CD8-positive, alpha-beta T cell (primary cell): ENCODE measurements at places on chromosomes 5 and 9. TPM values are rescaled to one million over a fixed set of nuclear protein-coding genes. Genes with fewer than 3 reads are reported as not detected.
A peak's percentile ranks its signal among the peaks of the same experiment; 100 is the strongest.

The EXD3 gene
- 9.1 TPM for total RNA-seq

The KCNV2 gene
- not detected for total RNA-seq

The CCNJL gene
- total RNA-seq, result not detected

DNA sequence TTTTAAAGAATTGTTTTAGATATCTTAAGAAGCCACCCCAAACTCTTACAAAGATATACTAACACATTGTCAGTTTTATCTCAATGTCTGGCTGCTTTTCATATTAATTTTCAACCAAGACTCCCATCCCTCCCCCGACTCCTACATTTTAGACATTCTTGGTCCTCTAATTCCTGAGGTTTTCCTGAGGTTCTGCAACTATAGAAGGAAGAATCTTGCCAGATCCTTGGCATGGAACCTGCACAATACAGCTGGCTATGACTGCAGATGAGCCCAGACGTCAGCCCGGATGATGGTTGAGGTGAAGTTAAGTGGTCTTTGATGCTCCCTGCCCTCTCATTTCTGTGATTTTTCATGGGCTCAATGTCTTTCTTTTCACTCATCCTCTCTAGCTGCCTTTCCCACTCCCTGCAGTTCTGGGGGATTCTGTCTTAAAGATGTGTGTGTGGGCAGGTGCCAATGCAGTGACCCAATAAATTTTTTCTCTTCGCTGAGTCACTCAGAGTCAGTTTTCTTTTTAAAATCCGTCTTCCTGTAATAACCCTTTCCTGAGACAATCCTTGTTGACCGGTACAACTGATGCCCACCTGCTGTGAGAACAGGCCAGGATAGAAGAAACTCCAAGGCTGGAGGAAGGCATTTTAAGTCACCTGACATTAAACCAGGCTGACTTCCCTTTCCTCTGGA lies 237.8 kb upstream of the GAS1 start:
- no peak for DNase-seq

GRCh38 chr9:72695365-72695764 lies 174.0 kb downstream of the TMC1 start:
- DNase-seq, result no peak

- DNase-seq, result no peak
Measured at GRCh38 chr5:149735066-149735465, 5.0 kb downstream of the PPARGC1B start.

- DNase-seq, result no peak
Measured at GRCh38 chr5:124754206-124754927, 7.9 kb upstream of the ZNF608 start.

The IFNA21 gene
- not detected for total RNA-seq

DNA sequence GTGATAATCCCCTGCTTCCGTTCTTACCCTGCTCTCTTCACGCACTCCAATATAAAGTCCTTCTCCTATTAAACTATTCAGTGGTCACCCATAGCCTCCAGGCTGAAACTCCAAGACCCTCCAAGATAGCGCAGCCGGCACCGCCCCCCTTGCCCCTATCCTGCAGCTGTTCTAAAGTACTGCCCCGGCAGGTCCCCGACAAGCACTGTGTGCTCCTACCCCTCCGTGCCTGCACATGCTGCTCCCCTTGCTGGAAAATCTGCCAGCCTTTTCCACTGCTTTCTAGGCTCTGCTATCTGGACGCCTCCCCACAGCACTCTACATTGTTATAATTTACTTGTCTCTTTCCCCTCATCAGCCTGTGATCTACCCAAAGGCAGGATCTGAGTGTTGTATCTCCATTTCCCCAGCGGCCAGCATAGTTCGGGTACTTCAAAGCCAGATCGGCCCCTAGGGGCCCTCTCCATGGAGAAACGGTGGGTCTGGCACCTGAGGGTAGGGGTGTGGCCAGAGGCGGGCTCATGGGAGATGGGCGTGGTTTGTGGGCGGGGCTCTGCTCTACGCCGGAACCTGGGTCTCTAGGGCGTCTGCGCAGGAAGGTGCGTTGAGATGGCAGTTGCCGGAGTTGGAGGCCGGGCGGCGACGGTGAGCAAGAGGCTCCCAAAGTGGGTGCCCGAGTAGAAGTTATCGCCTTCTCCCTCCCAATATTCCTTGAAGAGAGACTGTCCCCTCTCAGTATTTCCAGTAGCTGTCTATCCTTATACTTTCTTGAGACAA lies 83.5 kb upstream of the RUSC2 start:
- peak; percentile 46 for DNase-seq

DNA sequence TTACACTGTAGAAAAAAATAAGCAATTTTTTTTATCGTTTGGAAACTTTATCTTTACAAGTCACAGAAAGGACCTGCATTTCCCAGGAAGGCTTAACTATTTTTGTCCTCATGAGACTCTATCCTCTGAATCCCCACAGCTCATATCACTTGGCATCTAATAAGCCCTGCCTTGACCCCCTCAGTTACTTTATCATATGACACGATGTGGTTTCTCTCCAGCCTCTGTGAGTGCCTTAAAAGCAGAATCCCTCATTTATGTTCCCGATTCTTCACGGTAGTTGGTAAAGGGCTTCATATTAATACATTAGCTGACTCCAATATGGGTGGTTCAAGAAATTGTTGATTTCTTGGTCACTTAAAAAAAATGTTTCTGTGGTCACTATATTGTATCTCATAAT lies 296.6 kb upstream of the GRAMD2B start:
- no peak for DNase-seq

The MLANA gene
- not detected for total RNA-seq

DNA sequence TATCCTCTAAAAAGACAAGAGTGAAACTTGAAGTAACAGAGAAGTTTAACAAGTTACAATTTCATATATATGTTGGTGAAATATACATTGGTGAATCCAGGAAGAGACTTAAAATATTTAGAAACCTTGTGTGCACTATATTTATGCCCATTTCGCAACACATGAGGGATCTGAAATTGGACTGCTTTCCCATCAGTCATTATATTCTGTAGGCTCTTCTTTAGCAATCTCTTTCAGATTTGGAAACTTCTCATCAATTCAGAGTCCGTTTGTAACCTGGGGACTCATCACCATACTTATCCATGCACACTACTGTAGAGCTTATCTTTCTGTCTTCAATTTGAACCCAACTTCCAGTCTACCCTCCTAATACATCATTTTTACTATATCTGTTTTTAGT lies 2.1 kb downstream of the ITGA1 start:
- DNase-seq, result no peak

GRCh38 chr5:100576217-100576751 lies 41.1 kb downstream of the FAM174A start:
- no peak for DNase-seq

DNA sequence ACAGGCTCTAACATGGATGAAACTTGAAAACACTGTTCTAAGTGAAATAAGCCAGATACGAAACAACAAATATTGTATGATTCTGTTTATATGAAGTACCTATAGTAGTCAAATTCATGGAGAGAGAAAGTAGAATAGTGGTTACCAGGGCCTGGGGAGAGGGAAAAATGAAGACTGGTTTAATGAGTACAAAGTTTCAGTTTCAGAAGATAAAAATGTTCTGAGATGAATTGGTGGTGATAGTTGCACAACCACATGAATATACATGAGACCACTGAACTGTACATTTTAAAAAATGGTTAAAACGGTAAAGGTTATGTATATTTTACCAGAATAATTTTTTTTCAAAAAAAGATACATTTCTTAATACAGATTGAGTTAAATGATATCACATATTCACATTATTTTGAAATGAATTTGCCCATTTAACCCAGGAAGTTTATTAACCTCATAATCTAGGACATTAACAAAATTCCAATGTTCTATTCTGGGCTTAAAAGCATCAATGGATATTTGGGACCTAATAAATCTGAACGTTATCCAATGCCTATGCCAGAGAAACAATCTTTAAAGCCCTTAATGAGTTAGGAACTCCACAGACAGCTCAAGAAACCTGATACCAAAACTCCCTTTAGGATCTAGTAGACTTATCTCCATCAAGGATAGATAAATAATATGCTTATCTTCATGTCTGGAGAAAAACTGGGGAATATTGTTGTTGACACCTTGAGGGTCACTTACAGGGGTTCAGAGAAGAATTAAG lies 521.3 kb downstream of the EFNA5 start:
- no peak for DNase-seq

DNA sequence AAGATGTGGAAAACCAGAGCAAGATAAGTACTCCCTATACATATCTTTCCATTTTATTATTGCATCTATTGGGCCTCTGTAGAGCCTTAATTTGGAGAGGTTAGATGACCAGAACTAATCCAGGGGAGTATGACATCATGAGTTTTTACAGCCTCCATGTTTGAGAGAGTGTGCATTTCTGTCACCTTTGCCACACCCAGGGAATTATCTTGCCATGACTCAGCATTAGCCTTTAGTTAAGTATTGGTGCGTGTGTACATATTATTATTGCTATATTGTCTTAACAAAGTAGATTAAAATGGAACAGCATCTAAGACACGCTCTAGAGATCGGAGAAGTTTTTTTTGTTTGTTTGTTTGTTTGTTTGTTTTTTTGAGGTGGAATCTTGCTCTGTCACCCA lies 27.6 kb downstream of the DIMT1 start:
- no peak for DNase-seq

The TAF1L gene
- total RNA-seq, result not detected

DNA sequence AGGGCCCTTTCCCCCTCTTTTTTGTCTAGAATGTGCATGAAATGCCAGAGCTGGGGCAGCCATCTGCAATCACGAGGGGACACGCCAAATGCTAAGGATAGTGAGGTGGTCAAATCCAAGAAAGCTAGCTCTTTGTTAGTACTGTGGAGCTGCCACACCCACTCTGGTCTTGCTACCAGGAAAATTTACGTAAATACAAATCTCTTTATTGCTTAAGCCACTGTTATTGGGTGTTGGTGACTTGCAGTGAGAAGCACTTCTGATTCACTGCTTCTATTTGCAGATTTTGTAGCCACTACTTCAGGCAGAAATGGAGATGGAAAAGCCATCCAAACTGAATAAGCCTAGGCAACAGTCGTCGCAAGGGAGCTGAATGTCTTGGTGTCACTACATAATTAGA lies 25.6 kb upstream of the SUSD1 start:
- DNase-seq, result no peak

- no peak for DNase-seq
Measured at GRCh38 chr9:116656501-116656971, 30.6 kb upstream of the TRIM32 start.

The PCDHB1 gene
- total RNA-seq, result not detected

DNA sequence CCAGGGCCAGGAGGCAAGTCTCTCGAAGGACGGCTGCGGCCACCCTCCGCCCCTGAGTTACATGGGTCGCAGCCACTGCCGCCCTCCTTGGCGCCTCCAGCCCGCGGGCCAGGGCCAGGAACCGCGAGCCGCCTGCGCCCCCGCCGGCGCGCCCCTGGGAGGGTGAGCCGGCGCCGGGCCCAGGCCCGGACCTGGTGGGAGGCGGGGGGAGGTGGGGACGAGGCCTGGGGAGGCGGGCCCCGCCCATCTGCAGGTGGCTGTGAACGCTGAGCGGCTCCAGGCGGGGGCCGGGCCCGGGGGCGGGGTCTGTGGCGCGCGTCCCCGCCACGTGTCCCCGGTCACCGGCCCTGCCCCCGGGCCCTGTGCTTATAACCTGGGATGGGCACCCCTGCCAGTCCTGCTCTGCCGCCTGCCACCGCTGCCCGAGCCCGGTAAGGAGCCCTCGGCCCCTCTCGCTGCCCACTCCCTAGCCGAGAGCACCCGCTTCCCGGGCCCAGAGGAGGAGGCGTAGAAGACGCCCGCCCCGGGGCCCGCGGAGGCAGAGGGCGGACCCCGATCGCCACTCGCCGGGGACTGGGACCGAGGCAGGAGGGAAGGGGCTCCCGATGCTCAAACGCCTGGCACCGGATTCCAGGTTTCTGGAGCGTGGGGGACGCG lies at the start of gene ASS1:
Gene ASS1 (plus strand): TSS at position 397 of the 657 bp plus-strand sequence. CDS start 7,268 bp downstream, outside the sequence.
- peak; percentile 29 for DNase-seq

GRCh38 chr5:95284572-95285408 lies at the start of gene MCTP1:
MCTP1 (minus strand) TSS chr5:95285094.
- DNase-seq, result no peak

The MOB3B gene
- total RNA-seq, result 0.17 TPM

GRCh38 chr5:93058309-93058708 lies 522.7 kb downstream of the NR2F1-AS1 start:
- DNase-seq, result no peak

The WDR36 gene
- total RNA-seq, result 29.5 TPM

The PCDHGA6 gene
- total RNA-seq, result 0.05 TPM

- DNase-seq, result no peak
Measured at GRCh38 chr5:158123595-158123994, 264.6 kb upstream of the CLINT1 start.

- DNase-seq, result no peak
Measured at GRCh38 chr5:143494162-143494561, 90.7 kb upstream of the NR3C1 start.

The PAEP gene
- not detected for total RNA-seq

GRCh38 chr5:4977416-4978110 lies 162.6 kb upstream of the ADAMTS16 start:
- no peak for DNase-seq

DNA sequence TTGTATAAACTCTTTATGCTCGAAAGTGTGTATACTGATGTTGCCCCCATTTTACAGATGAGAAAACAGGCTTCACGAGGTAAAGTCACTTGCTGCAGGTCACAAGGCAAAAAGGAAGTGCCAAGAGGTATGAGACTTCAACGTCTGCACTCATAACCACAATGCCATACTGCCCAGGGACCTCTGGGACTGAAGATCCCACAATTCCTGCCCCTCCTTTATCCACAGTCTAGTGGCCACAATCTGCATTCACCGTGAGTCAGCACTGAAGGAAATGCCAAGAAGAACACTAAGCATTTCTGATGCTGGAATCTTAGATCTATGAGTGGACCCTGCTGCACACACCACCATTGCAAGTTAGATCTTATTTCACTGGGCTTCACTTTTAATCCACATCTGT lies 37.3 kb downstream of the MED27 start:
- DNase-seq, result no peak

The B4GALT7 gene
- total RNA-seq, result 33.4 TPM

- no peak for DNase-seq
Measured at GRCh38 chr9:132231019-132231701, 69.3 kb downstream of the NTNG2 start.

DNA sequence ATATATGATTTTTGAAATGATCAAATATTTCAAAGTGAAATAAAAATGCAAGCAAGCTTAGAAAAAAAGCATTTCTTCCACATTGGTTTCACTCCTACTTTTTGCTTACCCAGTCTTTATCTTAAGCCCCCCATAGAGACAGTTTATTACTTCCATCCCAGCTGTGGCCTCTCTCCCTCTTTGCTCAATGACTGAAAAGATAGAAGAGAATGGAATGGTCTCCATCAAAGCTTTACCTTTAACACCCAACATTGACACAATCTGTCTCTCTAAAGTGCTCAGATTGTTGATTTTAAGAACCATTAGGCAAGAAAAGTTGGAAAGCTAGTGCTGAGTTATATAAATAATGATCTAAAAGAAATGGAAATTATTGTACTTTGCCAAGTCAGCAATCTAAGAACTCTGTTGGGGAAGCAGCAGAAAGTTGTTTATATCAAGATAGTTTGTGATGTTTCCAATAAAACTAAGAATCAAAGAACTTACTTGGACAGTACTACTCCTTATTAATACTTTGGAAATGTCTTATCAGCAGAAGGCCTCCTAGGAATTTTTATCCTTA lies 277.5 kb upstream of the NREP start:
- no peak for DNase-seq

The ZNF618 gene
- 0.67 TPM for total RNA-seq

GRCh38 chr9:120382453-120382852 lies 197.5 kb downstream of the CDK5RAP2 start:
- DNase-seq, result no peak
